Stimulated activated CD8-positive, alpha-beta memory T cell treated with anti-CD3 and anti-CD28 coated beads, Interleukin-4, amount 100 ng/mL, for 24 hours (primary cell): ENCODE measurements at places on chromosomes 4 and X.

- DNase-seq = no peak
Measured at GRCh38 chrX:97215186-97215585, 331.5 kb downstream of the RPA4 start.

DNA sequence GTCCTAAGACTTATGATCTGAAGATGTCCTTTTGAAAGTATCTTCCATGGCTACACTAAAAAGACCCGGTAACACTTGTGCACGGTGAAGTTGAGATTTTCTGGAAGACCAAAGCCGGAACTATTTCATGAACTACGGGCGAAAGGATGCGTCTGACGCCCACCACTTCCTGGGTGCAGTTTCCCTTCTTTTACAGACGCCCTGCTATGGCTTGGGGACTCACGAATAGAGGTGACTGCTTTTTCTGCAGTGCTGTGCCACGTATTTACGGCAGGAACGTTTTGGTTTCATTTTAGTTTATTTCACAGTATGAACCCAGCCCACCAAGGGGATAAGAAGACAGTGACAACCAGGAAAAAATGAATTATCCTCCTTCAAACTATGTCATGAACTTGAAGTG, 180.4 kb downstream of the AFAP1 start:
- DNase-seq = peak; percentile 30

DNA sequence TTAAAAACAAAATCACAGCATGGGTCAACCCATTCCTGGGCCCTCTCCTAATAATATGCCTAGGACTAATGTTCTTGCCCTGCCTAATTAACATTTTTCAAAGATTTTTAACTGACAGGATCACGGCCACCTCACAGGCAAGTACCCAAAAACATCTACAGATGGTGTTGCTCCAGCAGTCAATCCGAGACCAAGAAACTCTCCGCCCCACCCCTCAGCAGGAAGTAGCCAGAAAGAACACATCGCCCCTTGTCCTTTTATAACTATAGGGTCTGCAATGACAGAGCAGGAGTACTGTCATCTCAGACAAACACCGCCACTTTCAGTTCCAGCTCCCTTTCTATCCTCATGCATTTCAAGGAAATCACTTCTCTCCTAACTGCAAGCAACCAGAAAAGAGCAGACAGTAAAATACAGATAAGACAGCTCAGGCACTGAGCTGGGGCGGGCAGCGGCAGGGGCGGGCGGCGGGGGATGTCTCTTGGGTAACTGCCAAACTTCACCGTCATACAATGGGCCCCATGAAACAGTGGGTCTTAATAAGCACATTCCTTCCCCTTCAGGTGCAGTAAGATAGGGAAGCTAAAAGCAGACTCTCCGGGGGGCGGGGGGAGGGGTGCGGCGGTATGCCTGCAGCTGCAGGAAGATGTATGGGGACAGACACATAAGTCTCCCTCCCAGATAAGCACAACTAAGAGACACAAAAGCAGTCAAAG, 67.4 kb downstream of the ZNF182 start:
- no peak for DNase-seq

DNA sequence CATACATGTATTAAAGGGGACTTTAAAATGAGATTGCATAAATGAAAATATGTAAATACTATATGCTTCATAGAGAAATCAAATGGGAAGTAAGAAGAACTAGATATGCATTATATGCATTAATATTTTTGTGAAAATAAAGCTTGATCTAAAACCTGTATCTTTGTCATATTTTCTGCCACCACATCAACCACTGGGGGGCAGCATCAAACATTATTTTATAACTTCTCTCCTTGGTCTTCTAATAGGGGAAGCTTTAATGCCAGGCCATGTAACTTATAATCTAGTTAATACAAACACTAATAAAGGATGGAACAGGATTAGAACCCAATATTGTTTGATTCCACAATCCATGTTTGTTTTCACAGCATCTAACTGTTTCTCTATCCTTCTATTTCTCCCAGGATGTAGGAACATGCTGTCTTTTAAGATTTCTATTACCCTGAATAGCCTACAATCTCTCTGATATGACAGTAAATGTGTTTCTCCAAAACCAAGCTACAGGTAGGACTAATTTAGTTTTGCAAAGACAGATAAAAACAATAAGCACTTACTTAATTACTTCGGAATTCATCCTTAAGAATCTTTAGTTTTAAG, 10.0 kb downstream of the QRFPR start:
- DNase-seq = peak; percentile 14

GRCh38 chr4:153570228-153570973, 104.2 kb downstream of the TMEM131L start:
- DNase-seq = no peak

DNA sequence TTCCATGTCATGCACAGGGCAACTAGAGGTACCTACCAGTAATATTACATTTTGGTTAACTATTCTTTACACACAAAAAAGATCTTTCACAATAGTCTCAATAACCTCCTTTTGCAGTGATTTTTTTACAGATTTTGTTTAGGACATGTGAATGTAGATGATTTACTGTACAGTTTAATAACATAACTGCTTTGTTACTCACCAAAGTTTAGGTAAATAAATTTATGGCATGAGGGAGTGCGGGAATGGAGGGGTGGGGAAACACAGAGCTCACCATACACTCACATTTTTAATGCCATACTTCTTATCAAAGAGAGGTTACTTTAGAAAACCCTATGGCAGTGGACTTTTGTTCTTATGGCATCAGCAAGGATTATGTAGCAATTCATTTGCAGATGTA, 93.1 kb upstream of the TEX13A start:
- no peak for DNase-seq

DNA sequence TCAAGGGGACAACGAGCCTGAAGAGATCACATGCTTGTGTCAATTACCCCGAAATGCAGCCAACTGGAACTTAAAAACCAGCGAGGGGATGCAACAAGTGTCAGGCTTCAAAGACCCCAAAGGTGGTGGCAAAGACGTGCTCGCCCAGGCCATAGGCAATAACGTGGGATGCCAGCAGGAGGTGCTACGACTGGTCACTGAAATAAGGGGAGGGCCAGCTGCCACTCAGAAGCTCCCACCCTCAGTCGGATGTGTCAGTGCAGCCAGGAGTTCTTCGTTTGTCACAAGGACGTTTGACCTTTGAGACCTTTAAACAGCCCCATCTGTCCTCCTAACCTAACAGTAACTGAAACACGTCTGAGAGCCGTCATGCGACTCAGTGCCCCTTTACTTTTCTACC, 556.8 kb upstream of the PCDH10 start:
- no peak for DNase-seq
